IPS DF 6.9 (cell line): ENCODE measurements at places on chromosomes 12 and 14.

DNA sequence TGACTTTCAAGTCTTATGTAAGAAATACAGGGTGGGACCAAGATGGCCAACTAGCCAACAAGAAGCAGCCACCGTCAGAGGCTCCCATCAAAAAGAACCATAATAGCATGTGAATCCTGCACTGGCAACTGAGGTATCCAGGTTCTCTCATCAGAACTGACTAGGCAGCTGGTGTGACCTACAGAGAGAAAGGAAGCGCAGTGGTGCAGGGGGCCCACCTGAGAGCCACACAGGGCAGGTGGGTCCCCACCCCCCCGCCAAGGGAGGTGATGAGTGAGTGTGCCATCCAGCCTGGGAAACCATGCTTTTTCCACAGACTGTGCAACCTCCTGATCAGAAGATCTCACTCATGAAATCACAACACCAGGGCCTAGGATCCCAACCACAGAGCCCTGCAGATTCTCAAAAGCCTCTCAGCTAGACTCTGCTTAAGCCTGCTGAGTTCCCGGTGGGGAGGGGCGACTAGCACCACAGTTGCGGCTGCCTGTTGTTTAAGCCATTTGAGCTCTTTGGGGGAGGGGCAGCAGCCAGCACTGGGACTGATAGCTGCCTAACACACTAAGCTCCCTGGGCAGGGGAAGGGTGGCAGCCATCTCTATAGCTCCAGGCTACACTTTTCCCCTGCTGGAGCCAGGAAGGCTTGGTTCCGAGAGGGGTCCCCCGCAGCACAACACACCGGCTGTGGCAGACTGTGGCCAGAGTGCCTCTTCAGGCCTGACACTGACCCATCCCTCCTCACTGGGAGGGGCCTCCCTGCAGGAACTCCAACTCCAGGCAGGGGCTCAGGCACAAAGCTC lies 75.3 kb downstream of the GARIN6 start:
- DNase-seq = peak; percentile 11

DNA sequence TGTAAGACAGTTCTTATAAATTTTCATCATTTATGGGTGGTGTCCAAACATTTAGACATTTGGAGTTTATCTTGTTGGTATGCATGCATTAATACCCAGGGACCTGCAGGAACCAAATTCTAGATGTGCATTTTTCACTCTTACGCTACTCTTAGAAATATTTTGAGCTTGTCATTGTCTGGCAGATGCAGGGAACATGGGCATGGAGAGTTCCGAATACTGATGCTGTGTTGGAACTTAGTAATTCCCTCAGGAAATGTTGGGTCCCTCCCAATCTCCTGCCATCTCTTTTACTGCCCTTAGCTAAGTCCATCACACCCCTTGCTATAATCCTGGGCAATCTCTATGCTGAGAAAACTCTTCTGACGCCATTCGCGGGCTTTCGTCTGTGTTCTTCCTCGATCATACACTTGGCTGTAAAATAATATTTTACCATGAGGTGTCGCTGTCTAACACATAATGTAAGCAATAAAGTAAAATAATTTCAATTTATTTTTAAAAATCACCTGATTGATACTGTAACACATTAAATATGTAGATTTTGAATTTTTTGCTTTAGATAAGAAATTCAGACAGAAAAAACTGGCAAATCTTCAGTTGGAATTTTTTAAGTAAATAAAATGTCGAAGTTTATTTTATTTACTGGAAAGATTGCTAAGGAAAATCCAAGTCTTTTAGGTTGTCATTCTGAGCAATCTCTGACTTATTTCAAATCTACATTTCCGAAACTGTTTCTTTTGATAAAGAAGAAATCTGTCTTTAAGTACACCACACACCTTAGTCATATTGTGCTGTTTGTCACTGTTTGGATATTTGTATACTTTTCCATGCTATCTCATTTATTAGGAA lies 304.1 kb upstream of the SSTR1 start:
- no peak for DNase-seq

GRCh38 chr12:96828169-96828789 lies 78.8 kb upstream of the NEDD1 start:
- no peak for DNase-seq

DNA sequence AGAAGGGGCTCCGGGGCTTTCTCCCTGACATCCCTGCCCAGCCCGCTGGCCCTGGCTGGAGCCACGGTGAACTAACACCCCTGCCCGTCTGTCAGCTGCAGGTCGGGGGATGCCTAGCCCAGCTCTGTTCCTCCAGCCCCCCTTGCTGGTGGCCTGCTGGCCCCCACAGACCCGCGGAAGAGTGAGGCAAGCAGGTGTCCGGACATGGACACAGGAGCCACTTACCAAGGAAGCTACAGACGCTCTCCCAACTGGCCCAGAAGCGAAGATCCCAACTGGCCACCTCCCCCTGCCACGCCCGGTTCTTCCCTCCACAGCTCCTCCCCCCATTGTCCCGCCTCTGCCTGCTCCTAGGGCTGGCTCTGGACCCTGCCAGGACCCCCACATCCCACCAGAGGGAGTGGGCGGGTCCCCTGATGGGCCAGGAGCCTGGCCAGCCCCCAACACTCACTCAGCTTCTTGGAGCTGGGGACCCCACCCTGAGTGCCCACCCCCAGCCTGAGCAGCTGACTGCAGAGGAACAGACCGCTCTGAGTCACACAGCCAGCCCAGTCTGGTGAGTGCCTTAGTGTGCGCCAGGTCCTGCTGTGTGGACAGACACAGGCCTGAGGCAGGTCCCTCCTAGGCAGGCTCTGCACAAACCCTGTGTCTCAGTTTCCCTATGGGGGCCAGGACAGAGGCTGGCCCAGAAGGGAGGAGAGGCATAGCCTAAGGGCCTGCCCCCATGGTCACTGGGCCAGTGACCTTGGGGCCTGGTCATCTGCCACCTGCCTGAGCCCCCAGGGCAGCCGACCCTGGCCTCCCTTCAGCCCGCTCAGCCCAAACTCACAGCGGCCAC lies 7.7 kb downstream of the AHNAK2 start:
- DNase-seq = no peak

DNA sequence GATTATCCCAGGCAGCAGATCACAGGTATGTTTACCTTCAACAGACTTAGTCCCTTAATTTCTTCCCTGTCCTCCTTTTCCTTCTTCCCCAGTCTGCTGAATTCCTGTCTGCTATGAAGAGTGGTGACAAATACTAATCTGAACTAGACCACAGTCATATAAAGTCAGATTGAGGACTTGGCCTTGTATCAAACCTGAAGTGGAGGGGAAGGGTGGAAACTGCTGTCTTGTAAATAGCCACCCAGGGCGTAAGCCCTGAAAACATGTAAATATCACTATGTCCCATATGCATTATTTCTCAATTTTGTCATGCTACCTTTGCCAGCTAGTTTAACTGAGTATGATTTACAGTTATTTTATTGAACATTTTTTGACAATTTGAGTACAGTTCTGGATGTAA lies 368.0 kb downstream of the CCDC91 start:
- no peak for DNase-seq

GRCh38 chr12:48811437-48812090 lies 6.7 kb upstream of the CACNB3 start:
- DNase-seq = no peak

DNA sequence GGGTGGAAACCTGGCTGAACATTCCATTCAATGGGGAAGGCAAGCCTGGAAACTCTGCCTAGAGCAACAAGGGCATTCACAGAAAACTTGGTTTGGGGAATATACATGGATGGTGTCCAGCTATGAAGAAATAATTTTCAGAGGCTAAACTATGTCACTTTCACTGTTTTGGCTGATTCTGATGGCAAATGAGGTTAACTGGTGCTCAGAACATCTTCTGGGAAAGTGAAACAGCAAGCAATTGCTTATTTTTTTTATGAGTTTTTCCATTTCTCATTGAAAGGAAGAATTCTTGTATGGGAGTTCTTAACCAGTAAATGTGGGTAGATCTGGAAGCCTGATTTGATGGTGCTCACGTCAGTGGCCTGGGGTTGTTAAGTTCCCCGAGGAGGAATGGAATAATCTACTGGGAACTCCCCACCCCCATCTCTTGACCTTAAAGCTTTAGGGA lies 132.8 kb upstream of the BTG1 start:
- DNase-seq = no peak

- DNase-seq = no peak
Measured at GRCh38 chr12:39905152-39905551, 200.7 kb downstream of the SLC2A13 start.
